Right renal pelvis (tissue), 4 donors: ENCODE measurements at places on chromosomes 3 and 15. TPM values are rescaled to one million over a fixed set of nuclear protein-coding genes. Genes with fewer than 3 reads are reported as not detected.

EXD1 gene
- 0.10 TPM for polyA plus RNA-seq

FBXO40 gene
- polyA plus RNA-seq, result not detected

KNG1 gene
- polyA plus RNA-seq, result 146 TPM

SKOR1 gene
- 0.45 TPM for polyA plus RNA-seq

DNA sequence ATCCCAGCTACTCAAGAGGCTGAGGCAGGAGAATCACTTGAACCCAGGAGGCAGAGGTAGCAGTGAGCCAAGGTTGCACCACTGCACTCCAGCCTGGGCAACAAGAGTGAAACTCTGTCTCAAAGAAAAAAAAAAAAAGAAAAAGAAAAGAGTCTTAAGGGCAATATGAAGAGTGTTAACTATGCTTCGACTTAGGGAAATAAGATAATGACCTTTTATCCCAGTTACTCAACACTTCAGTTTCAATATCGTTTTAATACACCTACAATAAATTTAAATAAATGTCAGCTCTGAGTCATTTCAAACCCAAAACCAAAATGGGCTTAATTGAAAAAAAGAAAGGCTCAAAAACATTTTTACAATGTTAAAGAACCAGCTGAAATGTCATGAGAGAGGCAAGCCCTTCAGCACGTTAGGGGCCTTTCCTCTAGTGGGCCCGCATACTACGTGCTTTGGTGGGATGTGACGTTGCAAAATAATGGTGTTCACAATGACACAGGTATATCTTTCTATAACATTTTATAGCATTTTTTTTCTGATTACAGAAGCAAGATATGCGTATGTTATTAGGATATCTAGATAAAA, 15.3 kb downstream of the FYCO1 start:
- no peak for DNase-seq

DNA sequence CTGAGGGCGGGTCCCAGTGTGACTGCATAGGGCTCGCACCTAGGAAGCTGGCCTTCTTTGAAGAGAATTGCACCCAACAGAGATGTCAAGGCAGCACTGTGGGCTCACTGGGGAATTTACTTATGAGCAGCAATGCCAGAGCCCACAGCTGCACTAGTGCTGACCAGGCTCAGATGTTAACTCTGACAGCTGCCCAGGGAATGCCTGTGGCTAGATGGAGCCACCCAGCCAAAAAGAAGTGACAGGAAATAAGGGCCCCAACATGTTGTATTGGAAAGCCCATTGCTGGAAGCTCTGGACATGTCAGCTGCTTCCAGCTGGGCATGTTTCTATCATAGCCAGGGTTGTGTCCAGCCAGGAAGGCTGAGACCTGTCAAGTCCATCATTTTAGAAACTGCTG, 90.9 kb upstream of the ZNF280D start:
- DNase-seq, result no peak

DNA sequence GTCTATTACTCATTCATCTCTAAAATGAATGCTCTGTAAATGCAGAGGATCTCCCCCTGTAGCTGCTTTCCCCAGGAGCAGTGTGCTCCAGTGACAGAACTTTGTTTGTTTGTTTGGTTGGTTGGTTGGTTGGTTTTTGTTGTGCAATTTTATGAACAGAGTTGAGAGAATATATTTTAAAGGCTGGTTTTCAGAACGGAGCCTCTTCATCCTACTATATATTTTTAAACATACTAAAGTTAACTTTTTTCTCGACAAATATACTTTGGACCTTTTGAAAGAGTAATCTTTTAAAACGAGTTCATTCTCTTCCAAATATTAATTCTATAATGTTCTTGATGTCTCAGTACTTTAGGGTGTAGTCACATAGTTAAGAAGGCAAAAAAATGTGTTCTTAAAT, 20.2 kb downstream of the RYR3 start:
- no peak for DNase-seq

DNA sequence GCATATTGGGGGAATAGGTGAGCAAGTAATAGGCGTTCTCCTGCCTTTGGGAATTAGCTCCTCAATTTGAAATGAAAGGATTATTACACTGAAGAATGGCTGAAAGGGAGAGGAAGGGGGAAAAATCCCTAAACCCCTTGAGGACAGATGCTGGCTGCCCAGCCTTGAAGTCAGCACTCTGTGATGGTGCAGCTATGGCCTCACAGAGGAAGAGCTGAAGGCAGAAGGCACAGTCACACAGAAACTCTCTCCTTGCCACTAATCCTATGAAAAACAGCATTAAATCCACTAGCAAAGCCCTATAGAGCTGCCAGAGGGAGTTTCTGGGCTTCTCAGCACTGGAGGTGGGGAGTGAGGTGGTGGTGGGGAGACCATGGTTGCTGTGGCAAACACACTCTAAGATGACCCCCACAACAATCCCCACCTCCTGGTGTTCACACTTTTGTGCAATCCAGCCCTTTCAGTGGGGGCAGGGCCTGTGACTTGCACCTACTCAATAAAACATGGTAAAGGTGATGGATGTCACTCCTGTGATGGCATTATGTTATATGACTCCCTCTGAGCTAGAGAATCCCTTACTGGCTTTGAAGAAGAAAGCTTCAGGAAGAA, 101.2 kb downstream of the RFTN1 start:
- no peak for DNase-seq

DNA sequence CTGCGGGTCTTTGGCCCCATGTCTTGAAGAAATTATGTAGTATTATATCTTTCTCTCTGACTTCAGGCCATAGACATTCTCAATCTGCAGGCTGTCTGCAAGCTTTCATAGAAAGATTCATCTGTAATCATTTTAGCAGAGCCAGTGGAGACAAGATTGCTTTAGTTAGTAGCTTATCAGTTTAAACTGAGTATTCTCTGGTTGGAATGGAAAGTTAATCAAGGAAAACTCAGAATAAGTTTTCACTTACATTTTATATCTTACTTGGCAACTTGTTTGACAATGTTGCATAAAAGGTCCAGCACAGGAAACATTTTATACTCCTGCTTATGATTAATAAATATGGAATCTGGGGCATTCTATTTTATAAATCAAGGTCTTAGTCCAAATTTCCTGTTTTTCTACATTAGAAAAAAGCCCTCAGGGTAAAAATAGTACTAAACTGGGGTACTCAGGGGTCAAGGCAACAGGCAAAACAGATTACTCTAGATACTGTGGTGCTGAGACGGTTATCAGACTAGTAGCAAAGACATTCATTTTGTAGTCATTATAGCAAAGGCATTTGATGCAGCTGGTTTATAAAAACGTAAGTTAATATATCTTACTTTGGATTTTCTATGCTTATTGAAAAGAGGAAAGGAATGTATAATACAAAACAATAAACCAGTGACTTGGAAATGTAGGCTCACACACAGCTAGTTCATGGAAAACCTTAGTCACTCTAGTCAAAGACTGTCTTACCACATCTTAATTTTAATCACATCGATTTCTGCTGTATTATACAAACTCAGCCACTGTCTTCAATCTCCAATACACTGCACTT, 45.2 kb upstream of the FILIP1L start:
- DNase-seq, result no peak

GRCh38 chr3:143234526-143234925, 115.0 kb downstream of the CHST2 start:
- no peak for DNase-seq

- no peak for DNase-seq
Measured at GRCh38 chr3:77524463-77524862, 484.6 kb downstream of the ROBO2 start.
